ENCODE measurements at places on chromosomes 3 and 15.

DNA sequence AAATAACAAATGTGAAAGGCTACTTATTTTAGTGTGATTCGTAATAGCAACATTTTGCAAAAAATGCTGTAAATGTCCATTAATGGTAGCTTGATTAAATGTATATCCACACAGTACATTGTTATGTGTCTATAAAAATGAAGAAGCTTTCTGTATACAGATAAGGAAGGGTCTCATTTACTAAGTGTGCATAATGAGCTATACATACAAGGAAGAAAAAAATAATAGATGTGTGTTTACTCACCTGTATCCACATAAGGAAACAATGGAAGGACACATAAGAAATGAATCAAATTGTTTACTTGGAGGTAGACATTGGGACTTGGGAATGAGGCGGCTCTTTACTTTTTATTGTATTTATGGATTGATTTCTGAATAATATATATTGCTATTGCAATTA, 34.9 kb downstream of the MED12L start:
- no peak for DNase-seq

DNA sequence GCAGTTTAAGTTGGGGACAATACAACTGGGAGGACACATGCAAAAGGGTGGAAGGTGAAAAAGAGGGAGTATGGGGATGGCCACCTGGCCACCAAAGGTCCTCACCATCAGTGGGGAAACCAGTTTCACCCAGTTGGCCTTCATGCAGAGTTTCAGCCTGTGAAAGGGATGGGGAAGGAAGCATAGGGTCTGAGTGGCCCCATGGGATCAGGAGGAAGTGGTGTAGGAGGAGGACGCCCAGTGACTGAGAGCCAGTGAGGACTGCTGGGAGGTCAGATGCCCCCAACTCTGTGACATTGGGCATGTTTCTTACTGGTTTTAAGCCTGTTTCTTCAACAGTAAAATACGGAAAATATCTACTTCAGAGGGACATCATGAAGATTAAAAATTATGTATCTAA, 16.3 kb downstream of the BCL2A1 start:
- no peak for DNase-seq

GRCh38 chr3:27353221-27353620, 16.0 kb downstream of the NEK10 start:
- no peak for DNase-seq

- no peak for DNase-seq
Observed at GRCh38 chr3:20140881-20141280, 45.1 kb downstream of the SGO1 start.

DNA sequence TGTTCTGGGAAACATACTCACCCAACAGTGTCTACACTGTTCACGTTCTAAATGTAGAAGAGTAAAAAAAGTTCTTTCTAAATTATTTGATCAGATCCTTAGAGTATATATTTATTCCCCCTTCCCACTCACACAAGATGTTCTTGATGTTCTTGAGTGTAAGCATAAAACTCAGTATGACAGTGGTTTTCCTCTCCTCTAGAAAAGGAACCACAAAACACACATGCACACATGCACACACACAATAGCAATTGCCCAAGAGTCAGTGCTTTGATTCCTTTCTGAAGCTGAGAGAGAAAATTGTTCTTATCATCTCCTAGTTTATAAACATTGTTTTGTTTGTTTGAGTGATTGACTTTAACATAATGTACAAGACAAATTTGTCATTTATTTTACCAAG, 123.2 kb upstream of the PHLDB2 start:
- no peak for DNase-seq

DNA sequence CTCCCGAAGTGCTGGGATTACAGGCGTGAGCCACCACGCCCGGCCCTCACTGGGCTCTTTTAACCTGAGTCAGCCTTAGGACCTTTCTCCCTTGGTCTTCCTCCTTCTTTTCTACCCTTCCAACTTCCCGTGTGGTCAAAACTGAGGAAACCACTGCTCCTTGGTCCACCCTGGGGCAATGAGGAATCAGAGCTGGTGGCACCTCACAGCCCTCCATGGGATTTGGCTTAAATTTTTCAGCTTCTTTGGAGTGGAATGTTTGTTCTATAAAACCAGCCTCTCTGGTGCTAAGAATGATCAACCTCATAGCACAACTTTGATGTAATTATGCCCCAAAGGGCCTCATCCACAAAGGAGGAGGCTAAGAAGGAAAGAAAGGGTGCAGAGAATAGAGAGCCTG, 76.6 kb upstream of the CFAP20DC start:
- no peak for DNase-seq

GRCh38 chr15:40232625-40233070, 6.2 kb upstream of the PAK6 start:
- DNase-seq: no peak

GRCh38 chr3:131756405-131756804, 253.6 kb upstream of the MRPL3 start:
- DNase-seq: no peak

DNA sequence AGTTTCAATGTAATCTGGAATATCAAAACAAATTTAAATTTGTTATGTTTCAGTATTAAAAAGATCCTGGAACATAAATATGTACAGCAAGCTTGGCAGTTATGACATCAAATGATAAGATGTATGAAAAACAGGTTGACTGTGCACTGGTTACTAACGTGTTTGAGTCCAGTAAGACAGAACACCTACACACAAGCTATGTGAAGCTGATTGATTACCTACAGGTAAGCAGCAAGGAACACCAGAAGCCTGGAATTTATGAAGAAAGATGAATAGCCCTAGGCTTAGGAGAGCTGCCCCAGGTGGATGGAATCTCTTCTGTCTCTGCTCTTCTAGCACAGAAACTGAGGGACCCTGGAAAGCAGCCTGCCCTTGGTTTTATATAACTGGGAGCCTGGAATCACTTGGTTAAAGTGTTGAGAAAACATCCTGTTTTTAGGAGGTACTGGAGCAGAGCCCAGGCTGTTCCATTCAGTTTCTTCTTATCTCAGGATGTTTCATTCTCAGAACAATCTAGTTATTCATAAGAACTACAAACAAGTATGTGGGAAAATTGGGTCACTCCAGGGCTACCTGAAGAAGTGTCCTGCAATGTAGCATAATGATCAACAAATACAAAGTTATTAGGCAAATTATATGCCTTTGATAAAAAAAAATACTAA, 36.3 kb downstream of the SLITRK3 start:
- no peak for DNase-seq

- DNase-seq: no peak
Observed at GRCh38 chr3:160185751-160186150, 39.5 kb upstream of the C3orf80 start.

GRCh38 chr3:12440927-12441714, 43.2 kb upstream of the TSEN2 start:
- no peak for DNase-seq

- DNase-seq: no peak
Observed at GRCh38 chr15:77457905-77458265, 37.2 kb downstream of the HMG20A start.

DNA sequence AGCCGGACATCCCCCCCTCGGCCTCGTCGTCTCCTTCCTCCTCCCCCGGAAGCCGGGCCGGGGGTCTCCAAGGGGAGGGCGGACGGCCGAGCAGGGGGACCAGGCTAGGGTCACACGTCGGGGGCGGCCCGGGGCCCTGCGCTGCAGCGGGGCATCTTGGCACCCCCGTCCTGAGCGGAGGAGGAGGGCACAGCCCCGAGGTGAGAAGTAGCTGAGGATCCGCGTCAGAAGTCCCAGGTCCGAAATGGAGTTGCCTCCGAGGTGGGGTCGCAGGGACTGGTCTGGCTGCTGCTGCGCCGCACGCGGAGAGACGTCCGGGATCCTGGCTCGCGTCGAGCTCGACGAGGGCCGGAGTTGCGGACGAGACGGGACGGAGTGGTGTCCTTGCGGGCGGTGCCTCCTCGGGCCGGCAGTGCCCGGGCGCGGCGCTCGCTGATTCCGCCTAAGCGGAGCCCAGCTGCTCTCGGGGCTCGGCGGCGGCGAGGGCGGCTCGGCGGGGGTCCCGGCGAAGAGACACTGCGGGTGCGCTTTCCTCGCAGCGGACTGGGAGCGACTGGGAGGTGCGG, at the start of gene ADCY5:
TSS of gene ADCY5 (minus strand) at position 555 of the 566 bp plus-strand sequence. CDS start at position 10, 545 bp downstream.
- peak; percentile 6 for DNase-seq

DNA sequence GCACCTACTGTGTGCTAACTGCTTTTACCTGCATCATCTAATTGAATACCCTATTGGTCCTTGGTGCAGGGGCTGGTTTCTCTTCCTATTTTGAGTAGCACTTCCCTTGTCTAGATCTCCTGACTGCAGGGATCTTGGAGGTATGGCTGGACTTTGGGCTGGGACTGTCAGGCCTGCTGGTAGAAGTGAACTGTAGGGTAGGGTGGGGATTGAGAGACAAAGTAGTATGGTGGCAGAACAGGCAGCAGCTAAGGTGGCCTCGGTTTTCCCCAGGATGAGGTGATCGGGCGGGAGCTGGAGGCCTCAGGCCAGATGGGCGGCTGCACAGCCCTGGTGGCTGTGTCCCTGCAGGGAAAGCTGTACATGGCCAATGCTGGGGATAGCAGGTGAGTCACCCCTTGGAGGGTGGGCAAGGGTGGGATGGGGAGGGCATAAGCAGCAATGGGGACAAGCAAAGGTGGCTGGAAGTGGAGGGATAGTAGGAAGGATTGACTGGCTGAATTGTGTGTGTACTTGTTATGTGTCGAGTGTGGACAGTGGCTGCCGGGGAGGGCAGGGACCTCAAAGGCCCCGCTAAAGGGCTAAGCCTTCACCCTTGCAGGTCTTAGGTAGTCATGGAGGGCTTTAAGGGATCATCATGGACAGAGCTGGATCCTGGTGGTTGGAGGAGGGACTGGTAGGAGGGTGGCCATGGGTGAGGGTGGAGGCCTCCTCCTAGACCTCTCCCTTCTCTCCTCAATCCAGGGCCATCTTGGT, 2.0 kb downstream of the PPM1M start:
- DNase-seq: no peak

DNA sequence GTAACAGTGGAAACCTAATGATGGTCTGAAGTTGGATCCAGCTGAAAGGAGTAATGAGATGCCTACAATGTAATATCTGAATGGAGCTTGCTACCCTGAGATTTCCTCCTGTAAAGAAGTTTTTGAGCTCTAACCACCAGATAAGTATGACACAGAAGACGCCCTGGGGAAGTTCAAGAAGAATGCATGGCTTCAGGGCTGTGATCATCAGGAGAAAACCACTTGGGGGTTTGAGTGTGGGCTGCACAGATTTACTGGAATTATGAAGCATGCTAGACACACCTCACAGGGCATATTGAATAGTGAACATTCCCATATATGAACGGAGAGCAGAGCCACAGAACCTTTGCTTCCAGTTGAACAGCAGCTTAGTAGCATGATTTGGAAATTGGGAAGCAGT, 10.6 kb upstream of the CCDC80 start:
- no peak for DNase-seq

DNA sequence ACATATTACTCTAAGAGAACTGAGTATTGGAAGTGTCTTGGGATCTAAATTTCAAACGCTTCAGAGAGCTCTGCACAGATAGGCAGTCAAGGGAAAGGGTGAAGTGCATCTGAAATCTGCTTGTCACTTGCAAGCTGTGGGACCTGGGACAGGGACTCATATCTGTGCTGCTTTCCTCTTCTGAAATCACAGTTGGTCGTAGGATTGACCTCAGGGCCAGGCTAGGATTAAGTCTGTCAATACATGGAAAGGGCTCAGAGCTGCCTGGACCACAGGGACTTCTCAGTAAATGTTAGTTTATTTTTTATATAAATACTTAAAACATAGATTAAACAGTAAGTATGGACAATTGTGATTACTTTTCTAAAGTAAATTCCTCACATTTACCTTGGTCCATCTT, 74.7 kb upstream of the CMTM7 start:
- no peak for DNase-seq

- DNase-seq: no peak
Observed at GRCh38 chr15:48447657-48448056, 116.4 kb downstream of the DUT start.

- no peak for DNase-seq
Observed at GRCh38 chr15:80615783-80616391, 79.2 kb upstream of the ABHD17C start.

DNA sequence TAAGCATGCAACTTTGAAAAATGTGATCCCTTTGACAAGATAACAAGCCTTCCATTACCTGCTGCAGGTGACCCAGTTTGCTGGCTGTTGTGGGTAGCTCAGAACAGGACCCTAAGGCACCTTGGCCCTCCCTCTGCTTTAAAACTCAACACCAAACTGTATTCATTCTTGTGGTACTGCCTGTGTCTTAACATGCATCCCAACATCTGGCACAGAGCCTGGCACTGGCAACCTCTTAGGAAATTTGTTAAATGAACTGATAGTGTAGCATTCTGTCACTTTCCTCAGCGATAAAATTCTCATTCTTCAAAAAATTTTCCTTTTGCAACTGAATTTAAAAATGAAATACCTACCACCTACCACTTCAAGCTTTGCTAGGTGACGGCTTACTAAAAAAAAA, 287.3 kb upstream of the ADAMTS9 start:
- no peak for DNase-seq

Data from stimulated activated effector memory CD8-positive, alpha-beta T cell treated with anti-CD3 and anti-CD28 coated beads, Interleukin-12 subunit alpha, Interleukin-12 subunit beta, amount 100 ng/mL, for 72 hours (primary cell).